ENCODE measurements at places on chromosomes 6 and 20. TPM values are rescaled to one million over a fixed set of nuclear protein-coding genes. Genes with fewer than 3 reads are reported as not detected.

The SPEF1 gene
- 0.20 TPM for total RNA-seq

The EFCAB8 gene
- not detected for total RNA-seq

The ISM1 gene
- total RNA-seq = not detected

The SLC17A2 gene
- total RNA-seq = not detected

The SNRPB gene
- total RNA-seq = 607 TPM

The SCUBE3 gene
- 0.02 TPM for total RNA-seq

The TBX18 gene
- 11.8 TPM for total RNA-seq

The UTRN gene
- total RNA-seq = 24.6 TPM

The RAB44 gene
- total RNA-seq = not detected

The CD83 gene
- 1.7 TPM for total RNA-seq

The OXT gene
- not detected for total RNA-seq

The RRP36 gene
- total RNA-seq = 53.3 TPM

The RUNX2 gene
- 0.06 TPM for total RNA-seq

The LIN28B gene
- not detected for total RNA-seq

The TREM2 gene
- total RNA-seq = not detected

The CDS2 gene
- 23.7 TPM for total RNA-seq

The PACRG gene
- 0.15 TPM for total RNA-seq

The CRYBG1 gene
- total RNA-seq = 5.1 TPM

The MOG gene
- not detected for total RNA-seq

The BPIFA1 gene
- not detected for total RNA-seq

The RHAG gene
- not detected for total RNA-seq

The FOXF2 gene
- 16.4 TPM for total RNA-seq

Data from NCI-H460 (cell line).